ENCODE measurements at places on chromosomes 6 and 20.

DNA sequence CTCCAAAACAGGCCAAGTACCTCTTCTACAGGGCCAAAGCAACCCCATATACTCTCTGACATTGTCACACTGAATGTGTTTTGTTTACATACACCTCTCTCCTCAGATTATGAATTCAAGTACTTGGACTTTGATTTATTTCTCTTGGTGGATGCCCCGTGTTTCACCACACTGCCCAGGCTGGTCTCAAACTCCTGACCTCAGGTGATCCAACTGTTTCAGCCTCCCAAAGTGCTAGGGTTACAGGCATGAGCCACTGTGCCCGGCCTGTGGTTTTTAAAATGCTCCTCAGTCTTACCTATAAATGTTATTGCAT lies 16.1 kb downstream of the CSNK2A1 start:
- no peak for DNase-seq

DNA sequence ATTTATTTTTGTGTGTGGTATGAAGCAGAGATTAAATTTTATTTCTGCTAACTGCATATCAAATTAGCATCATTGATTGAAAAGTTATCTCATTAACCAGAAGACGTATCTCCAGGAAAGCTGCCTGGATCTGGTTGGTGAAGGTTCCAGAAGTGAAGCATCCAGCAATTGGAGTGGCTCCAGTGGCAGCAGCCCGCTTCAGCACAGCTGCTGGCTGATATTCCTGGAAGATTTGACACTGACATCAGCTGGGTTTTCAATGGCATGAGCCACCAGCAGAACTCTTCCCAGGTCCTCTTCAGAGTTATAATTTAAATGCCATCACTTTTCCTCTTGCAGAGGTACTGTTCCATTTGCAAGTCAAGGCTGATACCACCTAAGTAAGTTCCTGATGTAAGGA lies 363.5 kb downstream of the BCKDHB start:
- DNase-seq, result no peak

DNA sequence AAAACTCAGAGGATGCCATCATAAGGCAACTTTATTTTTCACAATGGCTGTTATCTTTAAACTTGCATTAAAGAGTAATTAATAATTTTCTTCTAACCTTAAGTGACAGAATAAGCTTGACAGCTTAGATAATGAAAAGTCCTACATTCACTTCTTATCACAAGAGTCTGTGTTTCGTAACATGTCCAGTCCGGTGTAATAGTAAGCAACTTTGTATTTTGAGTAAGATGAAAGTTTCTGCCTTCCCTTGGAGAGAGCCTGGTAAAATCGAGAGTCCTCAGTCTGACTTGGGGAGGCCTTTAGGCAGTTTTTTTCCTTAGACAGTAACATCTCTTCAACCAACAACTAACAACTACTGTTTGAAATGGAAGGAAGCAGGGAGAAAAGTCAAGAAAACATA lies 195.6 kb downstream of the GRM1 start:
- no peak for DNase-seq

GRCh38 chr20:44247586-44248409 lies 690 bp downstream of the GDAP1L1 start:
- no peak for DNase-seq

DNA sequence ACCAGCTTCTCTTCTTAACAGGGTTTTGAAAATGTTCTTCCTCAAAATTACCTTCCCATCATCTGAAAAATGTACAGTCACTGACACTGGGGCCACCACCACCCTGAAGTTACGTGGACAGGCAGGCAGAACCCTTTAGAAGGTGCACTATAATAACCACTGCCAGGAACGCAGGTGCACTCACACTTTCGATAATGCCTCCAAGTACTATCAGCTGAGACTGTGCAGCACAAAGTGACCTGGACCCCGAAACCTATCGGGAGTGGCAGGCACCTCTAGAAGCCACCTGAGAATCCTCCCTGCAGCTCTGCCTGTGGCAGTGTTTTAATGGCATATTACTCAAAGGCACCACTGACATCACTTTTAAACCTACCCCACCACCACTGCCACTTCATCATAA lies 66.4 kb downstream of the TRERF1 start:
- no peak for DNase-seq

DNA sequence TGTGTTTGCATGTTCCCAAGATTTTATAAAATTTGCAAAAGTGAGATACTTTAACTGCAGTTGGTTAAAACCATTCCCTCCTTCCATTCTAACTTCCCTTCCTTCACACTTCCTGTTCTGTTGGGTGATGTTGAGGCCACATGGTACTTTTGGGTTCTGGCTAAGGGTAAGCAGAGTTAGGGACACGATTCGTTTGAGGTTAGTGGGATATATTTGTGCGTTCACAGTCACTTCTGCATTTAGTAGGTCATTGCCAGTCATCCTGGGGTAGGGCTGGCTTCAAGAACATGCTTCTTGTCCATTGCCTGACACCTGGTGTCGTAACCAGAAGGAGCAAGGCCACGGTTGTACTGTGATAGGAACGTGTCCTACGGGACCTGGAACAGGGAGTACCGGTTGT lies 340.1 kb downstream of the ZFAND3 start:
- DNase-seq, result no peak

All from effector CD4-positive, alpha-beta T cell (primary cell).